ENCODE measurements at places on chromosomes 5 and 9. TPM values are rescaled to one million over a fixed set of nuclear protein-coding genes. Genes with fewer than 3 reads are reported as not detected.
A peak's percentile ranks its signal among the peaks of the same experiment; 100 is the strongest.

GRCh38 chr9:99465231-99465907, 243.3 kb downstream of the SEC61B start:
- H3K27ac ChIP-seq = no peak overlapping the region
- no peak for DNase-seq
- no peaks in the 10 kb centered on the region for H3K36me3 ChIP-seq
- no peaks in the 10 kb centered on the region for H3K27me3 ChIP-seq
- H3K4me1 ChIP-seq = no peaks in the 10 kb centered on the region
- no peak overlapping the region for H3K4me3 ChIP-seq

- peak overlapping the region; percentile 98 for H3K4me3 ChIP-seq
- DNase-seq = peak; percentile 47
- no peaks in the 10 kb centered on the region for H3K27me3 ChIP-seq
- H3K4me1 ChIP-seq = peaks cover 29% of the 10 kb centered on the region
- peak overlapping the region; percentile 97 for H3K27ac ChIP-seq
These were observed 560 bp upstream of the NDUFS6 start for GRCh38 chr5:1800472-1801221.

- no peak overlapping the region for H3K27ac ChIP-seq
- no peak for DNase-seq
- no peaks in the 10 kb centered on the region for H3K27me3 ChIP-seq
- no peak overlapping the region for H3K4me3 ChIP-seq
- peaks cover 7% of the 10 kb centered on the region for H3K4me1 ChIP-seq
These were observed 178.7 kb downstream of the SPATA31D1 start for GRCh38 chr9:82167296-82167695.

GRCh38 chr9:133282464-133283238, 7.7 kb upstream of the ABO start:
- no peak overlapping the region for H3K4me3 ChIP-seq
- H3K27ac ChIP-seq = no peak overlapping the region
- no peaks in the 10 kb centered on the region for H3K27me3 ChIP-seq
- no peaks in the 10 kb centered on the region for H3K36me3 ChIP-seq

- no peaks in the 10 kb centered on the region for H3K36me3 ChIP-seq
- H3K4me1 ChIP-seq = peaks cover 34% of the 10 kb centered on the region
- DNase-seq = peak; percentile 30
- H3K4me3 ChIP-seq = no peak overlapping the region
- H3K27me3 ChIP-seq = no peaks in the 10 kb centered on the region
These were observed 299.2 kb upstream of the ZNF608 start for GRCh38 chr5:125045646-125046045.

DNA sequence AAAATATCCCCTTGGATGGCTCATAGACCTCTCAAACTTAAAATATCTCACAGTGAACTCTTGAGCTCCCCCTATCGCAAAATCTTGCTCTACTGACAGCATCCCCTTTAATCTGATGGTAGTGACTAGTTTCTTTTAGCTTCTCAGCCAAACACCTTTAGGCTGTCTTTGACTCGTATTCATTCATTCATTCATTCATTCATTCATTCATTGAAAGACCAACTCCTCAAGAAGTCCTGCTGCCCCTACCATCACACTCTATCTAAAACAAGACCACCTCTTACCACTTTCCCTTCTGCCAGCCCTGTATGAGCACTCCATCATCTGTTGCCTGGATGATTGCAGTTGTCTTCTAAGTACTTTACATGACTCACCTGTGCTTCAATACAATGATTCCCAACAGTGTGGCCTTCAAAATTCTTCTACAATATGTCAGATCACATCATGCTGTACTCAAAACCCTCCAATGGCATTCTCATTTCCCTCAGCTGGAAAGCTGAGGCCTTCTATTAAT, 46.8 kb downstream of the ITGA2 start:
- H3K27ac ChIP-seq = peak overlapping the region; percentile 76
- H3K27me3 ChIP-seq = no peaks in the 10 kb centered on the region
- H3K4me1 ChIP-seq = peaks cover 43% of the 10 kb centered on the region
- peaks cover 5% of the 10 kb centered on the region for H3K36me3 ChIP-seq
- H3K4me3 ChIP-seq = no peak overlapping the region

DNA sequence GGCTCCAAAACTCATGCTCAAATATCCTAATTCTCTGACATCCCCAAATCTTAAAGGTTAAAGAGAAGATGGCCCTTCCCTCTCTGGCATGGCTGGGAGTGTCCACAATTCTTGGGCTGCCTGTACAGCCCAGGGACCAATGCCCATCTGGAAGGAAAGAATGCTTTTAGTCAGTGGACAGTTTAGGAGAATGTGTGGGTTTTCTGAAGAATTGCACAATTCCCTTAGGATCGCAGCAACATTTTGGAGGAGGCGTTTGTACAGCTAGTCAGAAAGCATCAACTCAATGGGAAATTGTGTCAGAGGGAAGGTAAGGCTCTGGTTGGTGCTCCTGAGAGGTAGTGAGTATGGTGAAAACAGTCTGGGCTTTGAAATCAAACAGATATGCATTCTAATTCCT, 15.0 kb downstream of the FAM193B start:
- peak; percentile 68 for DNase-seq
- no peak overlapping the region for H3K27ac ChIP-seq

DNA sequence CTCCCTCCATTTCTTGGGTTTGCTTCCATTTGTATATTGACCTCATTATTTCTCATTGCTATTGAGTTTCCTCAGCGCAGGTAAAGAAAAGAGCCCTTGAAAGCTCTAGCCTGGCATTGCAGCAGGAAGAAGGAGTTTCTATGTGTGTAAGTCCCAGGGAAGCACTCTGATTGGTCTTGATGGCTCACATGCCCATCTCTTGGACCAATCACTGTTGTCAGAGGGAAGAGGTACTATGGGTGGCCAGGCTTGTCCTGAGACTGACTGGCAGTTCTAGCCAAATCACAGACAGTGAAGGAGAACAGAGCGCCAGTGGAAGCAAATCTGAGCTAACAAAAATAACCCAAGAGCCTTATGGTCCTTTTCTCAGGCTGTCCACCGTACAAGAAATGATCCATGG, 219.0 kb downstream of the PAX5 start:
- no peak overlapping the region for H3K4me3 ChIP-seq
- H3K27ac ChIP-seq = no peak overlapping the region
- H3K27me3 ChIP-seq = peaks cover 67% of the 10 kb centered on the region
- no peak for DNase-seq

DNA sequence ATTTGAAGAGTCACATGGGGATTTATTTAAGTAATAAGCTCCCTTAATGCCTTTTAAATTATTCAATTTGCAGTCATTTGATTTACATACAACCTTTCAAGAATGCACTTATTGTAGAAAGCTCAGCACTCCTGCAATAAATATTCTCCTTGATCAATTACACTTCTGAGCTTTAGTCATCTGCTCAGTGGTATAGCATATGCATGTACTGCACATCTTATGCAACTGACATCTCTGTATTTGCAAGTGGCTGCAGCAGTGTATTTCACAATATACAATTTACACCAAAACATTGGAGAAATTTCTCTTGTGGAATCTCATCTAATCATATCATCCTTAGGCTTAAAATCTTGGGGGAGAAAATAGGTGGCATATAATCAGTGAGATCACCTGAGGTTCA, 325.7 kb downstream of the SLF1 start:
- no peak overlapping the region for H3K27ac ChIP-seq
- H3K4me3 ChIP-seq = no peak overlapping the region
- H3K27me3 ChIP-seq = no peaks in the 10 kb centered on the region
- DNase-seq = no peak
- H3K4me1 ChIP-seq = no peaks in the 10 kb centered on the region

DNA sequence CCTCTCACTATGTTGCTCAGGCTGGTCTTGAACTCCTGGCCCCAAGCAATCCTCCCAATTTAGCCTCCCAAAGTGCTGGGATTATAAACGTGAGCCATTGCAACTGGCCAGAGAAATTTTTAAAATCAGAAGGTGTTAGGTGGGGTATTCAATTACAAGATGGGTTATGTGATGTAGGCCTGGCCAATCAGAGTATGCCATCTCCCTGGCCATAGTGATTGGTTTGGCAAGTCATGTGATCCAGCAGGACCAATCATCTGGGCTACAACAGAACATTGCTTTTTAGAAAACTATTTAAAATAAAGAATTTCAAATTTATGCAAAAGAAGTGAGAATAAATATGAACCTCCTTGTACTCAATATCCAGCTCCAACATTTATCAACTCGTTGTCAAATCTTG, 22.4 kb downstream of the NMRK1 start:
- no peaks in the 10 kb centered on the region for H3K4me1 ChIP-seq
- H3K4me3 ChIP-seq = no peak overlapping the region
- H3K27ac ChIP-seq = no peak overlapping the region
- no peaks in the 10 kb centered on the region for H3K27me3 ChIP-seq
- no peak for DNase-seq

- H3K27me3 ChIP-seq = peaks cover 35% of the 10 kb centered on the region
- no peak overlapping the region for H3K27ac ChIP-seq
- DNase-seq = no peak
- no peaks in the 10 kb centered on the region for H3K36me3 ChIP-seq
- H3K4me3 ChIP-seq = no peak overlapping the region
These were observed 43.2 kb downstream of the MRPL36 start for GRCh38 chr5:1756481-1756880.

- H3K27ac ChIP-seq = peak overlapping the region; percentile 50
- DNase-seq = no peak
- no peaks in the 10 kb centered on the region for H3K27me3 ChIP-seq
- peaks cover 6% of the 10 kb centered on the region for H3K4me1 ChIP-seq
- no peak overlapping the region for H3K4me3 ChIP-seq
These were observed 116.5 kb upstream of the OTULINL start for GRCh38 chr5:14465116-14465515.

- H3K4me1 ChIP-seq = no peaks in the 10 kb centered on the region
- H3K36me3 ChIP-seq = no peaks in the 10 kb centered on the region
- no peak for DNase-seq
- no peaks in the 10 kb centered on the region for H3K27me3 ChIP-seq
These were observed 36.4 kb upstream of the SIMC1 start for GRCh38 chr5:176201811-176202210.

DNA sequence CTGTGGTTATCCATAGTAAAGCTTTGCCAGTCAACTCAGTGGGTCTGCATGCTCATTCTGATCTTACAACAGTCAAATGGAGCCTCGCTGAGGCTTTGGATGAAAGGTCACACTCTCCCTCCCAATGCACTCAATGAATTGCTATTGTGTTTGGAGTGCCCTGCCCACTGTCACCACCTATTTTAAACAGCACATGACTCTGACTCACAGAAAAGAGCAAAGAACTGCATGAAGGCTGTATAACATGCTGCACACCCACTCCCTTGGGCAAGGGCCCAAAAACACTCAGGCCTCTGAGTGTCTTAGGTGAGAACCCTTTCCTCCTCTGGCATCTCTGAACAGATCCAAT, 118.7 kb upstream of the CCDC112 start:
- H3K27me3 ChIP-seq = no peaks in the 10 kb centered on the region
- DNase-seq = peak; percentile 88
- peaks cover 43% of the 10 kb centered on the region for H3K4me1 ChIP-seq

DNA sequence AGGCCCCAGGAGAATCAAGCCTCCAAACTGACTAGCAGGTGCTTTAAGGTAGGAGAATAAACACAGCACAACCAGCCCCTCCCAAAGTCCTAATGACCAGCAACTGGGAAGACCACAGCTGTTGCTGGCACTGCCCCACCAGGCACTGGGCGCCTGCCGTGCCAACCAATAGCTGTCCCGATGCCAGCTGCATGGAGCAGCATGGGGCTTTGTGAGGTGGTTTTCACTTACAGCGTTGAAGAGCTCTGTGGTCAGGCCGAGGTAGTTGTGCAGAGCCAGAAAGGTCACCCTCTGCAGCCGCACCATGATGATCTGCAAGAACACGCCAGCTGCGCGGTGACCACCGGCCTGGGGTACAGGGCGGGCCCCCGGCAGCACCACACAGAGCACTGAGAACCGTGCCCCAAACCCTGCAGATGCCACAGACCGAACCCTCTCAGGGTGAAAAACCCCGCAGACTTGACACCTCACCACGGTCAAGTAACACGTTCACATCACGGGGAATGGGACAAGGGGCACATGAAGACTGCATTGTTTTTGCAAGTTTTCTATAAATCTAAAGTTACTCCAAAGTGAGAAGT, 28.7 kb downstream of the PNPLA7 start:
- no peak for DNase-seq
- peaks cover 6% of the 10 kb centered on the region for H3K4me1 ChIP-seq
- no peak overlapping the region for H3K4me3 ChIP-seq
- no peak overlapping the region for H3K27ac ChIP-seq
- no peaks in the 10 kb centered on the region for H3K27me3 ChIP-seq

- H3K4me1 ChIP-seq = no peaks in the 10 kb centered on the region
- H3K4me3 ChIP-seq = no peak overlapping the region
- peaks cover 12% of the 10 kb centered on the region for H3K27me3 ChIP-seq
- H3K36me3 ChIP-seq = no peaks in the 10 kb centered on the region
These were observed 38.7 kb downstream of the AGXT2 start for GRCh38 chr5:35009019-35009418.

The IL5 gene
- total RNA-seq = not detected

The LCN9 gene
- not detected for total RNA-seq

The RAD17 gene
- 25.9 TPM for total RNA-seq

The CCDC69 gene
- 3.0 TPM for total RNA-seq

The PCDHGB2 gene
- 0.88 TPM for total RNA-seq

The PLAC8L1 gene
- 3.0 TPM for total RNA-seq

The UIMC1 gene
- total RNA-seq = 79.3 TPM

The ALDH1A1 gene
- not detected for total RNA-seq

The DELE1 gene
- 88.1 TPM for total RNA-seq

The CDH9 gene
- not detected for total RNA-seq

Data from MCF 10A (cell line).